HCT116 (cell line): ENCODE measurements at places on chromosomes 16 and 17. TPM values are rescaled to one million over a fixed set of nuclear protein-coding genes. Genes with fewer than 3 reads are reported as not detected.

GRCh38 chr17:17840751-17841591 is 4.2 kb upstream of the SREBF1 start:
- no peak for DNase-seq
- no peaks in the 10 kb centered on the region for H3K27me3 ChIP-seq
- H3K4me3 ChIP-seq: peak overlapping the region; percentile 52
- no peaks in the 10 kb centered on the region for H3K36me3 ChIP-seq

- DNase-seq: no peak
- no peak overlapping the region for H3K27ac ChIP-seq
- no peak overlapping the region for H3K4me3 ChIP-seq
- no peaks in the 10 kb centered on the region for H3K4me1 ChIP-seq
- no peaks in the 10 kb centered on the region for H3K36me3 ChIP-seq
Measured at GRCh38 chr16:59690216-59690615, 956.1 kb upstream of the GOT2 start.

- H3K4me1 ChIP-seq: no peaks in the 10 kb centered on the region
- no peak overlapping the region for H3K27ac ChIP-seq
- H3K4me3 ChIP-seq: no peak overlapping the region
- no peaks in the 10 kb centered on the region for H3K36me3 ChIP-seq
Measured at GRCh38 chr16:24054741-24055491, 201.2 kb upstream of the CACNG3 start.

DNA sequence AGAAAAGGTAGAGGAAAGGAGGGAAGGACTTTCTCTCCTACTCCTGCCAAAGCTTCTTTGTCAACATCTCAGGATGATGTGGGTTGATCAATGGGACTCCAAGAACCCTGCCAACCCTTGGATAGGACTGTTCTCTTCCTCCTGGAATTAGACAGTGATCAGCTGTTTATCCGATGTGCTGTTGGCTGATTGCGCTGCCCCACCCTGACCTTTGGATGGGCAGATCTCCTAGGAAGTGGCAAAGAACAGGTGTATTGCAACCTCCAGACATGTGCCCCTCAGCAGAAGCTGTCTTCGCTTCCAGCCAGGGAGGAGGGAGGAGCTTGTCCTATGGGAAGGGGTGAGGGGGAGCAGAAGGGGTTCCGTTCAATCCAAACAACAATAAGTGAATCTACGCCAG is 30.5 kb downstream of the SLC5A11 start:
- no peak for DNase-seq
- no peak overlapping the region for H3K4me3 ChIP-seq
- H3K36me3 ChIP-seq: no peaks in the 10 kb centered on the region
- H3K4me1 ChIP-seq: no peaks in the 10 kb centered on the region
- H3K27me3 ChIP-seq: no peaks in the 10 kb centered on the region
- no peak overlapping the region for H3K27ac ChIP-seq

DNA sequence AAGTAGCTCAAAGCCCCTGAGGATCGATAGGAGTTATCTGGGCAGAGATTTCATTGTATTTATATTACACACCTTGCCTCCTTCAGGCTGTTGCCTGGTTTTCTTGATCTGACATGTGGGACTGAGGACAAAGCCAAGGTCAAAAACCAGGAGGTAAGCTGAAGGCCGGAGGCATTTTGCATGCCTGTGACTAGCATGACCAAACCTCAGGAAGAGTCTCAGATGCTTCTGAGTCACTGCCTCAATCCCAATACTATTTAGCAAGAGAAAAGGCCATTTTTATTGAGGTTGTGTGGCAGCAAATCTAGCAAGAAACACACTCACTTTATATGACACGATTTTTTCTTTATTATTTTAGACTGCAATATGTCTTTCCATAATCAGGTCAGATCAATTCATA is 968.1 kb downstream of the CDH11 start:
- no peak overlapping the region for H3K27ac ChIP-seq
- H3K4me1 ChIP-seq: no peaks in the 10 kb centered on the region
- H3K27me3 ChIP-seq: no peaks in the 10 kb centered on the region

DNA sequence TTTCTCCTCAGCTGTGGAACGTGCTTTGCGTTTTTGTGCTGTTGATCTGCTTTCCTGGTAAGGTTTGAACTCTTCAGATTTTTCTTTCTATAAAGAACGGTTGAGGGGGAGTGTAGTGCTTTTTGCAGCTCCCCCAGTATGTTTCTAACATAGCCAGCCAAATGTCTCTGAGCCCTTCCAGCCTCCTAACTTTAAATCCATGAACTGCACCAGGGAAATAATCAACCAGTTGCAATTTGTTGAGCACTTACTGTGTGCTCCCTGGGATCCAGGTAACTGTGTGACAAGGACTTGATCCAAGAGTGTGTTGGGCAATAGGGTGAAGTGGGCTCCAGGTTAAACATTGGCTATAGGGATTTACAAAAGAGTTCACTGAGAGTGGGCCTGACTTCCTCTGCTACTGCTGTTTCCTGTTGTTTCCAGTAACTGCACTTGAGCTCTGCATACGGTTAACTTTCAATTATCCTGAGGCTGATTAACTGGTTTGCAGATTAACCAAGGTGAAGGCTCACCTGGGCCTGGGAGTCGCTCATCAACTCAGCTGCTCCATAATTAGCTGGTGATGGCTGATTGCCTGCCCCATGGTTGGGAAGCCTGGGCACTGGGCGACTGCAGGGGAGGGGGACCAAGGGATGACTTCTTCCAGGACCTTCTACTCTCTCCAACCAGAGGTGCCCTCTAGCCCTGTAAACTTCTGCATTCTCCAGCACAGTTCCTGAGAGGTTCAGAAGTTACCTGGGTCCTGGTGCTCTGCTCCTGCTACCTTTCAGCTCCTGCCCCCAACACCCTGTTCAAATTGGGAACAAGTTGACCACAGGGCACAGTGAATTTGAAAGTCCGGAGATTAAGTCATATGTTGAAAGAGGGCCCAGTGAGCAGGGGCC is 19.5 kb downstream of the HLF start:
- H3K4me3 ChIP-seq: no peak overlapping the region
- H3K4me1 ChIP-seq: peaks cover 24% of the 10 kb centered on the region
- H3K36me3 ChIP-seq: no peaks in the 10 kb centered on the region

DNA sequence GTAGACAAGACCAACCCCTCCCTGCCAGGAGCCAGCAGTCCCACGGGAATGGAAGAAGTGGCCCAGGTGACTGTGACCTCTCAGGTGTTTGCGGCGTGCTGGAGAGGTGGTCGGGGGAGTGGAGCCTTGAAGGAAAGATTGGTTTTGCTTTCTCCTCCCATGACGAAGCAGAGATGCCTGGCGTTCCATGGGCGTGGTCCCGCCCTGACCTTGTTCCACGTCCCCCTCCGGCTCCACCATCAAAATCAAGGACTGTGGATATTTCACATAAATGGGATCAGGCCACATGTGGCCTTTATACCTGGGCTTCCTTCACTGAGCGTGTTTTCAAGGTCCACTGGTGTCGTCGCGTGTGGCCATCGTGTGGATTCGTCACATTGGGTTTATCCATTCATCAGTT is 270.6 kb upstream of the TNRC6C start:
- H3K4me3 ChIP-seq: no peak overlapping the region
- H3K27ac ChIP-seq: no peak overlapping the region
- no peaks in the 10 kb centered on the region for H3K36me3 ChIP-seq
- no peak for DNase-seq
- H3K4me1 ChIP-seq: no peaks in the 10 kb centered on the region

GRCh38 chr16:87569601-87570571 is 32.4 kb upstream of the JPH3 start:
- H3K36me3 ChIP-seq: no peaks in the 10 kb centered on the region
- no peak overlapping the region for H3K4me3 ChIP-seq
- H3K27me3 ChIP-seq: no peaks in the 10 kb centered on the region
- H3K27ac ChIP-seq: no peak overlapping the region
- H3K4me1 ChIP-seq: peaks cover 8% of the 10 kb centered on the region

- no peaks in the 10 kb centered on the region for H3K36me3 ChIP-seq
- H3K4me1 ChIP-seq: peaks cover 6% of the 10 kb centered on the region; the same call in 1 of the 2 replicates
- no peaks in the 10 kb centered on the region for H3K27me3 ChIP-seq
- no peak for DNase-seq
Measured at GRCh38 chr17:413016-413350, 60.4 kb upstream of the RPH3AL start.

- H3K27ac ChIP-seq: no peak overlapping the region
- DNase-seq: no peak
- peaks cover 63% of the 10 kb centered on the region for H3K27me3 ChIP-seq
- no peaks in the 10 kb centered on the region for H3K36me3 ChIP-seq
Measured at GRCh38 chr16:86991679-86992078, 325.5 kb downstream of the C16orf95 start.

DNA sequence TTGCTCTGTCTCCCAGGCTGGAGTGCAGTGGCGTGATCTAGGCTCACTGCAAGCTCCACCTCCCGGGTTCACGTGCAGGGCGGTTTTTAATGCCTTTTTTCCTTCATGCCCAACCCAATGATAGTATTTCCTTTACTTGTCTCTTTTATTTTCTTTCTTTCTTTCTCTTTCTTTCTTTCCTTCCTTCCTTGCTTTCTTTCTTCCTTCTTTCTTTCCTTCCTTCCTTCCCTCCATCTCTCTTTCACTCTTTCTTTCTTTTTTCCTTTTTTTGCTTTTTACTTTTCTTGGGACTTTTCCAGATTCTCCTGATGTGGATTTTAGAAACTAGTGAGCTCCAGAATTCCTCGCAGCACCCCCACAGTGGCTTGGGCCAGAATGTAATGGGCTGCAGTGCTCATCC is 3.1 kb downstream of the MYH3 start:
- H3K36me3 ChIP-seq: no peaks in the 10 kb centered on the region
- no peaks in the 10 kb centered on the region for H3K27me3 ChIP-seq
- no peaks in the 10 kb centered on the region for H3K4me1 ChIP-seq

GRCh38 chr16:81818568-81818896 is 39.4 kb downstream of the PLCG2 start:
- no peak overlapping the region for H3K27ac ChIP-seq
- H3K27me3 ChIP-seq: no peaks in the 10 kb centered on the region
- no peaks in the 10 kb centered on the region for H3K4me1 ChIP-seq
- H3K4me3 ChIP-seq: no peak overlapping the region
- no peak for DNase-seq
- no peaks in the 10 kb centered on the region for H3K36me3 ChIP-seq

DNA sequence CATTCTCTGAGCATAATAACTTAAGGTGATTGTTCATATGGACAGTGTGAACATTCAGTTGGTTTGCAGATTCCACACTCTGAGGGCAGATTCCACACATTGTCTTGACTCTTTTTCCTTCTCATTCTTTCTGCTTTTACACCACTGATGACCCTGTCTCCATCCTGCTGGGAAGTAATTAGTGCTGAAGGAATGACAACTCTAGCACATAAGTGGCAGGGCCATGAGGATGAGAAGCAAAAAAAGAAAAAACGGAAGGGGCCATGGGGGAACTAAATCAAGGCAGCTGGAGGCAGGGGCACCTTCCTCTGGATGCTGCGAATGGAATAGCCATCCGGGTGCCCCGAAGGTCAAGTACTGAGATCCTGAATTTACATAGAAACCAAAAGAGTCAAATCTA is 944.0 kb downstream of the KCNJ2 start:
- DNase-seq: no peak
- H3K36me3 ChIP-seq: no peaks in the 10 kb centered on the region
- H3K27ac ChIP-seq: no peak overlapping the region

GRCh38 chr17:67475161-67475937 is 98.3 kb downstream of the PITPNC1 start:
- peak; percentile 75 for DNase-seq
- H3K4me1 ChIP-seq: peaks cover 49% of the 10 kb centered on the region
- H3K36me3 ChIP-seq: no peaks in the 10 kb centered on the region
- H3K27me3 ChIP-seq: no peaks in the 10 kb centered on the region

- no peak for DNase-seq
- peaks cover 24% of the 10 kb centered on the region for H3K4me1 ChIP-seq
- no peaks in the 10 kb centered on the region for H3K27me3 ChIP-seq
Measured at GRCh38 chr16:85611194-85611443, 2.0 kb upstream of the GSE1 start.

GRCh38 chr16:50539053-50539695 is 9.0 kb upstream of the NKD1 start:
- H3K27me3 ChIP-seq: no peaks in the 10 kb centered on the region
- no peaks in the 10 kb centered on the region for H3K4me1 ChIP-seq
- no peak overlapping the region for H3K27ac ChIP-seq
- H3K36me3 ChIP-seq: no peaks in the 10 kb centered on the region
- H3K4me3 ChIP-seq: no peak overlapping the region

DNA sequence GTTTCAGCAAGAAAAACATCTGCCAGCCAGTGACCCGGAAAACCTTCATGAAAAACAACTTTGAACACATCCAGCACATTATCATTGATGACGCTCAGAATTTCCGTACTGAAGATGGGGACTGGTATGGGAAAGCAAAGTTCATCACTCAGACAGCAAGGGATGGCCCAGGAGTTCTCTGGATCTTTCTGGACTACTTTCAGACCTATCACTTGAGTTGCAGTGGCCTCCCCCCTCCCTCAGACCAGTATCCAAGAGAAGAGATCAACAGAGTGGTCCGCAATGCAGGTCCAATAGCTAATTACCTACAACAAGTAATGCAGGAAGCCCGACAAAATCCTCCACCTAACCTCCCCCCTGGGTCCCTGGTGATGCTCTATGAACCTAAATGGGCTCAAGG is 22.2 kb downstream of the SLFN5 start:
- H3K4me1 ChIP-seq: no peaks in the 10 kb centered on the region
- no peak overlapping the region for H3K4me3 ChIP-seq
- no peaks in the 10 kb centered on the region for H3K27me3 ChIP-seq
- H3K36me3 ChIP-seq: no peaks in the 10 kb centered on the region

DNA sequence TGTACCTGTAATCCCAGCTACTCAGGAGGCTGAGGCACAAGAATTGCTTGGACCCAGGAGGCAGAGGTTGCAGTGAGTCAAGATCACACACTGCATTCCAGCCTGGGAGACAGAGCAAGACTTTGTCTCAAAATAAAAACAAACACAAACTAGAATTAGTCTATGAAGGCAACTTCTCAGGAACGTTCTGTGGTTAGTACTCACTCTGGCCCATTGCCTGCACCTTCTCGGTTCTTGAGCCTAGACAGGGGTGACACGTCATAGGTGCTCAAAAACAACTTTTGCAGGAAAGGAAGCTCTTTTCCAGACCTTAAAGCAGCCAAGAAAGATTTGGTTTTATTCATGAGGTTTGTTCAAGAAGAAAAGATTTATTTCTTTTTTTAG is 22.3 kb upstream of the CNOT1 start:
- H3K27ac ChIP-seq: no peak overlapping the region
- no peaks in the 10 kb centered on the region for H3K4me1 ChIP-seq
- H3K4me3 ChIP-seq: no peak overlapping the region
- no peaks in the 10 kb centered on the region for H3K36me3 ChIP-seq
- no peak for DNase-seq

- H3K36me3 ChIP-seq: no peaks in the 10 kb centered on the region
- no peak overlapping the region for H3K27ac ChIP-seq
- H3K27me3 ChIP-seq: no peaks in the 10 kb centered on the region
- no peak overlapping the region for H3K4me3 ChIP-seq
Measured at GRCh38 chr17:50337956-50338355, 8.0 kb upstream of the XYLT2 start.

GRCh38 chr17:7587420-7588151 is 2.3 kb downstream of the SOX15 start:
- no peak for DNase-seq
- H3K27me3 ChIP-seq: no peaks in the 10 kb centered on the region
- peak overlapping the region; percentile 53 for H3K27ac ChIP-seq
- H3K36me3 ChIP-seq: peaks cover 34% of the 10 kb centered on the region; the same call in 1 of the 2 replicates
- H3K4me3 ChIP-seq: no peak overlapping the region

GRCh38 chr16:68660359-68660795 is 15.3 kb downstream of the CDH3 start:
- DNase-seq: no peak
- peaks cover 70% of the 10 kb centered on the region for H3K4me1 ChIP-seq
- no peaks in the 10 kb centered on the region for H3K36me3 ChIP-seq
- H3K27me3 ChIP-seq: no peaks in the 10 kb centered on the region

The KCNJ12 gene
- 5.8 TPM for total RNA-seq

The CHST4 gene
- 0.59 TPM for total RNA-seq

The KRT31 gene
- not detected for total RNA-seq

The HASPIN gene
- 19.6 TPM for total RNA-seq

The CAVIN1 gene
- total RNA-seq: 79.7 TPM

The TNK1 gene
- 16.8 TPM for total RNA-seq

The CLEC19A gene
- total RNA-seq: not detected

The ABCA9 gene
- total RNA-seq: not detected

The PARD6A gene
- 5.6 TPM for total RNA-seq

The NTN1 gene
- total RNA-seq: 4.2 TPM

The CLEC10A gene
- not detected for total RNA-seq

The EFCAB3 gene
- total RNA-seq: not detected
